Activated naive CD8-positive, alpha-beta T cell treated with anti-CD3 and anti-CD28 coated beads, Interleukin-2, amount 10 ng/mL, durations not matched to agents 7 days and 5 days (primary cell): ENCODE measurements at places on chromosomes 6 and 20. TPM values are rescaled to one million over a fixed set of nuclear protein-coding genes. Genes with fewer than 3 reads are reported as not detected.
A peak's percentile ranks its signal among the peaks of the same experiment; 100 is the strongest.

Gene SEMG1
- not detected for total RNA-seq

DNA sequence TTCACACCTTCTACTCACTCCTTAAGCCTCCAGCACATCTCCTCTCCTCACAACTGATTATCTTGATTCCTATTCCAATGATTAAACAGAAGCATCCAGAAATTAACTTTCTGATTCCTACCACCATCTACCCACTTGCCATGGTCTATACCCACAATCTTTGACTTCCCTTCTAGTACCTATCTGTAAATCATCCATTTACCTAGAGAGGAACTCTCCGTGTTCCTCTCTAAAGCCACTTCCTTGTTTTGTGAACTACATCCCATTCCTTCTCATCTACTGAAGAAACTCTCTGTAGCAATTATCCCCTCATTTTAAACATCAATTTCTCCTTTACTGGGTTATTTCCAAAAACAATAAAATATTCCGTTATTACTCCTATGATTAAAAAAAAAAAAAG is 167.3 kb downstream of the ARHGAP18 start:
- no peak overlapping the region for H3K4me3 ChIP-seq
- no peak overlapping the region for H3K27ac ChIP-seq
- no peak for DNase-seq
- peaks cover 4% of the 10 kb centered on the region for H3K36me3 ChIP-seq
- no peaks in the 10 kb centered on the region for H3K4me1 ChIP-seq

- H3K4me1 ChIP-seq = peaks cover 11% of the 10 kb centered on the region
- no peaks in the 10 kb centered on the region for H3K27me3 ChIP-seq
- peaks cover 52% of the 10 kb centered on the region for H3K36me3 ChIP-seq
- H3K4me3 ChIP-seq = peak overlapping the region; percentile 28
- no peak for DNase-seq
- peak overlapping the region; percentile 4 for H3K27ac ChIP-seq
Measured at GRCh38 chr6:166969390-166970002, 13.1 kb upstream of the RNASET2 start.

- H3K27ac ChIP-seq = no peak overlapping the region
- H3K36me3 ChIP-seq = no peaks in the 10 kb centered on the region
- no peaks in the 10 kb centered on the region for H3K27me3 ChIP-seq
- H3K4me3 ChIP-seq = no peak overlapping the region
- DNase-seq = no peak
Measured at GRCh38 chr6:17202526-17202925, 78.6 kb upstream of the RBM24 start.

GRCh38 chr6:163526346-163526745 is 111.8 kb downstream of the QKI start:
- no peak for DNase-seq
- H3K4me3 ChIP-seq = no peak overlapping the region
- H3K27me3 ChIP-seq = no peaks in the 10 kb centered on the region
- H3K27ac ChIP-seq = no peak overlapping the region
- H3K4me1 ChIP-seq = peaks cover 8% of the 10 kb centered on the region

- no peaks in the 10 kb centered on the region for H3K27me3 ChIP-seq
- H3K4me1 ChIP-seq = peaks cover 24% of the 10 kb centered on the region
- H3K36me3 ChIP-seq = peaks cover 58% of the 10 kb centered on the region
- H3K27ac ChIP-seq = peak overlapping the region; percentile 77
- H3K4me3 ChIP-seq = no peak overlapping the region
- DNase-seq = no peak
Measured at GRCh38 chr20:48659858-48660257, 167.9 kb downstream of the PREX1 start.

- no peaks in the 10 kb centered on the region for H3K27me3 ChIP-seq
- H3K36me3 ChIP-seq = no peaks in the 10 kb centered on the region
- no peak overlapping the region for H3K4me3 ChIP-seq
- no peak for DNase-seq
Measured at GRCh38 chr6:144259986-144260385, 25.1 kb upstream of the UTRN start.

Gene ITPA
- total RNA-seq = 44.3 TPM

Gene NKX2-2
- total RNA-seq = not detected

Gene FAM210B
- 10.9 TPM for total RNA-seq

Gene FNDC1
- not detected for total RNA-seq

Gene APOBEC2
- total RNA-seq = not detected

DNA sequence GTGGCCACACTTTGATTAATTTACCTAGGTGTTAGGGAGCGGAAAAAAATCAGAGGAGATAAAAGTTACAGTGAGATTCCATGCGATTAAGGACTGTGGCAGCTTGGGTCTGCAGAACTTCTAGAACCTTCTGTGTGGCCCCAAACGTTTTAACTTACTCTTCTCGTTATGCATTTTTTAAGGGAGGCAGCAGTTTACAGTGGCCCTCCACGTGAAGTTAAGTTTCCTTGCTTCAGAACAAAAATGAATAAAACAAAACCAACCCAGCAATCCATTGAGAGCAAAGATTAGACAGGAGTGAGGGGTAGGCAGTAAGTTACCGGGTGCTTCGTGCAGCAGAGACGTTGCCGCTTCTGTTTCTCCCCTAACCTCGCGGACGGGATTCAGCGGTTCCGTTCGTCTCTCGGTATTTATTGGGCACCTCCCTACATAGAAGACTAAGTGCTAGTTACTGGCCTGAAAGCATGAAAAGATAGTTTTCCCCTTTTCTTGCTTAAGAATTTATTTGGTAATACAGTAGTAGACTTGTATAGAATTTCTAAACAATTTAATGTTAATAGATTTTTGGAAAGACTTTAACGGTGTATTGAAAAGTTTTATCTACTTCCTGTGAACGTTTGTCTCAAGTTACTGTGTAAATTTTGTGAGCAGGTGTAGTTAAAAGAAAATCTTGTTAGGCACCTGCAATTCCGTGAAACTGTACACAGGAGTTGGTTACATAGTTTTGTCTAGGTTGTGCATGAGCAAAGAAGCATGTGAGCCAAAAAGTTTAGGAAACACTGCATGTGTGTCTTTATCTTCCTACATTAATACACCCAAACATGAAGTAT is 1.1 kb downstream of the BAG2 start:
- H3K27me3 ChIP-seq = no peaks in the 10 kb centered on the region
- DNase-seq = peak; percentile 36
- H3K4me1 ChIP-seq = peaks cover 40% of the 10 kb centered on the region
- peaks cover 6% of the 10 kb centered on the region for H3K36me3 ChIP-seq
- H3K4me3 ChIP-seq = peak overlapping the region; percentile 98

Gene MLIP
- total RNA-seq = not detected

DNA sequence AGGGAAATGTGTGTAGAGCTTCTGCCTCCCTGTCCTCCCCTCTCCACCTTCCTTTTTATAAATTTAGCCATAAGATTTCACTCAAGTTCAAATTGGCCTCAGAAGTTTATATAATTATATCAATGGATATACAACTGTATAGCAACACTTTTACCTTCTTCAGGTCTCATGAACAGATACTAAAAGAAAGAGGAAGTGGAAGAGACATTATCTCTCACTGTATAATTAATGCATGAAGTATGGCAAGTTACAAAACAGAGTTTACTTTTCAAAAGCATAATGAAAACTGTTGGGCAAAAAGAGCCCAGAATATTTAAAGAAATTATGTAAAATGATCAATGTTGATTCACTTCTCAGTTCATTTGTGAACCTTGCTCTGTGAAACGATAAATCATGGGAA is 99.7 kb downstream of the PDE7B start:
- peaks cover 8% of the 10 kb centered on the region for H3K27me3 ChIP-seq
- H3K27ac ChIP-seq = no peak overlapping the region
- no peaks in the 10 kb centered on the region for H3K4me1 ChIP-seq
- no peak for DNase-seq
- H3K4me3 ChIP-seq = no peak overlapping the region

DNA sequence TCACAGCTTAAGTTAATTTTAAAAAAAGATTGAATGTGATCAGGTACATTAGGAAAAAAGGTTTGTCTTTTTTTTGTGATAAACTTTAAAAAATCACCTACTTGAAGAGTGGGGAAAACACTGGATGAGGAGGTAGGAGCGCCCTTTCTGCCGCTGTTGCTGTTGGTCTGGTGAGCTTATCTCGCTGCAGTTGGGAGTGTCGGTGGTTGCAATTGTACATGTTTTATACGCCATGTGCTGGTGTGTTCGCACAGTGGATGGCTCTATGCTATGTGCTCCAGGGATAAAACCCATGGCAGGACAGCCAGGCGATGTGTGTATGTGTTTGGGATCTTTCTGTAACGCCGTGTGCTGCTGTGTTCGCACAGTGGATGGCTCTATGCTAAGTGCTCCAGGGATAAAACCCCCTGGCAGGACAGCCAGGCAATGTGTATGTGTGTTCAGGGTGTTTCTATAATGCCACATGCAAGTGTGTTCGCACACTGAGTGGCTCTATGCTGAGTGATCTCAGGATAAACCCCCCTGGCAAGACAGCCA is 1.7 kb downstream of the SLC22A3 start:
- H3K4me1 ChIP-seq = peaks cover 2% of the 10 kb centered on the region
- H3K27me3 ChIP-seq = peaks cover 66% of the 10 kb centered on the region
- H3K27ac ChIP-seq = no peak overlapping the region
- H3K36me3 ChIP-seq = no peaks in the 10 kb centered on the region

DNA sequence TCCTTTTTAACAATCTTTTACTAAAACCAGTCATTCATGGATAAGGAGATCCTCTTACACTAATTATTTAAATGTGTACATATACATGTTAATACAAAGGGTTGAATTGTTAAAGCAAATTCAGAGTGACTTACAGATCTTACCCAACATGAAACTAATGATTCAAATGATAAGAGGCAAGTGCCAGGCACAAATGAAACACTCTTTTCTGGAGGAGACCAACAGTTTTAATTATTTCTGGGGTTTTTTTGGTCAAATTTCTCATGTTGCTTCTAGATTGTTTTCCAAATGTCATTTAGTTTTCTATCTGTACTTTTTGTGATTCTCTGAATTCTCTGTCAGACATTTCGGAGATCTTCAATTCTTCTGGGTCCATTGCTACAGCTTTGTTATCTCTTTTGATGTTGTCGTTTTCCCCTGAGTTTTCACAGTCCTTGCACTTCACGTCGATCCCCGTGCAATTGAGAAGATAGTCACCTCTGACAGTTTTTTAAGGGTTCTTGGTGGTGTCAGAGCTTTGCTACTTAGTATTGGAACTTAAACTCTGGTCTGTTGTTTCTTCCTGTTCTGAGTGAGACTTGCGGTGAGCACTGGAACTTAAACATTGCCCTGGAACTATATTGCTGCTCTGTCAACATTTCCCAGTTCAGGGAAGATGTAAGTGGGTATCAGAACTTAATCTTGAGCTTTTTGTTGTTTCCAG is 23.2 kb downstream of the MAS1 start:
- peaks cover 5% of the 10 kb centered on the region for H3K4me1 ChIP-seq
- no peak for DNase-seq
- H3K36me3 ChIP-seq = no peaks in the 10 kb centered on the region
- no peak overlapping the region for H3K4me3 ChIP-seq

DNA sequence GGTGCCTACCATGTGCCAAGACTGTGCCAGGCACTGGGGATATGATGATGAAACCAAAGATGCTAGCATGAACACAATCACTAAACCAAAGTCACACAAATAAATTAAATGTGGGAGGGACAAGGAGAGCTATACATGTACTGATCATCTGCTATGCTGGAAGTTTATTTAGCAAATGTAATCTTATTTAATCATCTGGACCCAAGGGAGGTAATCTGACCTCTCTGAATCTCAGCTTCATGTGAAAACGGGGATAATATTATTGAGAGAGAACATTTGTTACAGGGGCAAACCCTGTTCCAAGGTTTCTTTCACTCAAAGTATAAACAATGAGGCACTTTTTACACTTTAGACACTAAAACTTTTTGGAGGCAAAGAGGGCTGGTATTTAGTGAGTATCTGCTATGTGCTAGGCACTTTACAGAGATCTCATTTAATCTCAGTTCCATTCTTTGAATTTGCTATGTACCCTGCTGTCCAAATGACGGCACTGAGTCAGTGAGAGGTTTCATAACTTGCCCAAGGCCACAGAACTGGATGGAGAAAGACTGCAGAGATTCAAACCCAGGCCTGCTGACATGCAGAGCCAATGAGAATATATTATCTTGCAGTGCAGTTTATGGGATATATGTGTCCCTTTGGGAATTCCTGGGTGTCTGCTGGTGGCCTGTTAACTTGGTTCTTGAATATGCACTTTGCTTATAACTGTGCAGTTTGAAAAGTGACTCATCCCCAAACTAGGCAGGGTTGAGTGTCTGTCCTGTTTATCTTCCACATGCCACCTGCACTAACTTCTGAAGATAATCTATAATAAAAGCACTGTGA is 3.3 kb upstream of the ASXL1 start:
- H3K4me1 ChIP-seq = peaks cover 18% of the 10 kb centered on the region
- H3K36me3 ChIP-seq = peaks cover 7% of the 10 kb centered on the region

GRCh38 chr6:139778688-139779087 is 404.2 kb upstream of the CITED2 start:
- no peak overlapping the region for H3K27ac ChIP-seq
- H3K27me3 ChIP-seq = no peaks in the 10 kb centered on the region
- H3K4me3 ChIP-seq = no peak overlapping the region
- DNase-seq = no peak
- no peaks in the 10 kb centered on the region for H3K36me3 ChIP-seq
